HTR-8/SVneo (cell line): ENCODE measurements at places on chromosomes 7 and 10.

DNA sequence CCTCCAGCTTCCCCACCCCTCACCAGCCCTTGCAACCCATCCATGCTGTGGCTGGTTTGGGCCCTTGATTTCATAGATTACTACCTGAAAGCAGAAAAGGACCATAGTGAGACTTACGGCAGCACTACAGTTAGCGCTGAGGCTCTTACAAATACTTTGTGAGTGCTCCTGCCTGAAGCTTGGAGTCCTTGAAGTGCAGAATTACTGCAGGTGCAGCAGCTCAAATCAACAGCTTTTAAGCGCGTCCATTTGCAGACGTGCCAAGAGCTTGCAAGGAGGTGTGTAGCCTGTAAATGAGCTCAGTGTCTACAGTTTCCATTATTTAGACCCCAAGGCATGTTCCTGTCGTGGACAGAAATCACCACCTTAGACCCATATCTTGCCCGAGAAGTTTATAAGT lies 103.0 kb downstream of the CELF2 start:
- DNase-seq: no peak

DNA sequence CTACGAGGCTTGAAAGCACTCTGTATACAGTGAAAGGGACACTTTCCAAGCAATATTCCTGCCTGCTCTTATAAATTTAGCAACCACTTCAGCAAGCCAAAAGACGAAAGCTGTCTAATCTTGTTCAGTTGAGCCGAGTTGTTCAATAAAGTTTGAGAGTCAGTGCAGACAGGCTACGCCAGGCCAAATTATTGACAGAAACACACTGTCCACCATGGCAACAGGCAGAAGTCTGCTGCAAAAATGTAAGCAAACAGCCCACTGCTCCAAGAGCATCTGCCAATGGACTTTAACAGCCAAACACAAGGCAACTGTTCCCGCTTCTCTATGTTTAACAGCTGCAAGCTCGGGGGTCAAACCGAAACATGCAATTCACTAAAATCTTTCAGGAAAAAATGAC lies 85.7 kb downstream of the GLI3 start:
- DNase-seq: no peak

- DNase-seq: no peak
Measured at GRCh38 chr10:44333511-44333910, 51.4 kb downstream of the CXCL12 start.

DNA sequence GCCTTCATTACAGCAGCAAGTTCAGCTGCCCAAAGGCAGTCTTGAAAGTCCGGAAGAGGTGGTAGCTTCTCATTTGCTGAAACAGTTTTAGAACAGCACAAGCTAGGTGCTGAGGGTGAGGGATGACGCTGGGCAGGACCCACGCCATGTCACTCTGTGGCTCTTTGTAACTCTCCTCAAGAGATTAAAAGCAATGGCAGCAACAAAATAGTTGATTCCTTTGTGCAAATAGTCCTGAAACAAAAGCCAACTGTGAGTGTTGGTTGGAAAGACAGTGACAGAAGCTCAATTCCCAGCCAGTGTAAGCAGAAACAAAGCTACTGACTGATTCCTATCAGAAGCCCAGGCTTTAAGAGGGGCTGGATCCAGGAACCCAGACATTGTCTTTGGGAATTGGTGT lies 47.6 kb upstream of the AQP1 start:
- DNase-seq: no peak

DNA sequence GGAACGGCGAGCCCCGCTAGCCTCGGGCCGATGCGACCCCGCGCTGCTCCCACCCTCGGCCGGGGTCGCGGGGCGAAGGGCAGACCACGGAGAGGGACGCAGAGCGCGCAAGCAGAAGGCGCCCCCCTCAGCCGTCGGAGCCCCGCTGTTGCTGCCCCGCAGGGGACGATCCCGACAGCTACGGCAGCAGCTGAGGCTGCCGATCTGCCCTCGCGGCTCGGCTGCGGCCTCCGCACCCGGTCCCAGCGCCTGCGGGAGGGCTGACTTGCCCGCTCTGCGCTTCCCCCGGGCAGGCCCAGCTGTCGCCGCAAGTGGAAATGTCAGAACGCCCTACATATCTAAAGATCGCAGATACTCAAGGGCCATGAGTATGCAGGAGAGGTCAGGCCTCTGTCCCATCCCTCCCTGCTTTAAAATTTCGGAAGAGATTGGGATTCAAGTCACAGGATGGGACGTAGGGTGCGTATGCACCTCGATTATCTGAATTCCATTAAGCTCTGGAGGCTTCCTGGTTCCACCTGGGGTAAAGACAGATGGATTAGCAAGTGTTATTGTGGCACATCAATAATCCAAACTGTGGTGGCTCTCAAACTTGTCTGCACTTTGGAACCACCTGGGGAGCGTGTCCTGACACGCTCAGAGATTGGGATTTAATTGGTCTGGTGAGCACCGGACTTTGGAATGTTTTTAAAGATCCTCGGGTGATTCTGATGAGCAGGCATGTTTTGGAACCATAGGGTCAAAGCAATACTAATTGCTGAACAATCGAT lies at the start of gene CRPPA:
CRPPA (minus strand) TSS at position 206 of the 770 bp plus-strand sequence. CDS start 216 bp downstream, outside the sequence.
- DNase-seq: no peak
